ENCODE measurements at places on chromosomes 11 and 22.

DNA sequence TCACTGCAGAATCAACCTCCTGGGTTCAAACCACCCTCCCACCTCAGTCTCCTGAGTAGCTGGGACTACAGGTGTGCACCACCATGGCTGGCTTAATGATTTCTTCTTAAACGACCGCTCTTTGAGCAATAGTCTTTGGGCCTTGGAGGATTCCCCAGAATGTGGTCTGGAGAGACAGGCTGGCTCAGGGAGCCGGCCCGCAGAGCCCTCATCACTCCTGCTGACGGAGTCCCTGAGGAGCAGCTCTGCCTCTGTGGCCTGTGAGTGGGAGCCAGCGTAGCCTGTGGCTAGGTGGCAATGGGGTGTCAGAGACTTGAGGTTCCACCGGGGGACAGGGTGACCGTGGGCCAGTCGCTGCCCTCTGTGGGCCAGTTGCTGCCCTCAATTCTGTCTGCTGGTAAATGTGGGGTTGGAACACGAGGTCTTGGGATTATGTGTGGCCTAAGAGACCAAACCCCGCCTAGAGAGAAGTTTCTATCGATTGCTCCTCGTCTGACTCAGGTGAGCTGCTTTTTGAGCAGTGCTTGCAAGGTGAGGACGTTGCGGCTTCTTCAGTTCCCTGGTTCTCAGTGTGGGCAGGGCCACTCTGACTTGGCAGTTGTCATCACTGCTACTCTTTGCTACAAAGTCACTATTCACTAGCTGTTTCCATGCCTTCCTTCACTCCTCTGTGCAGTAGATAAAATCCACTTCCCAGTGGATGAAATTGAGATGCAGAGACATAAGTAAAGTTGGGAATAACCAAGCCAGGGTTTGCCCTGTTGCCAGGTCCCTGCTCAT lies 124.8 kb upstream of the NECTIN1 start:
- no peak for DNase-seq

DNA sequence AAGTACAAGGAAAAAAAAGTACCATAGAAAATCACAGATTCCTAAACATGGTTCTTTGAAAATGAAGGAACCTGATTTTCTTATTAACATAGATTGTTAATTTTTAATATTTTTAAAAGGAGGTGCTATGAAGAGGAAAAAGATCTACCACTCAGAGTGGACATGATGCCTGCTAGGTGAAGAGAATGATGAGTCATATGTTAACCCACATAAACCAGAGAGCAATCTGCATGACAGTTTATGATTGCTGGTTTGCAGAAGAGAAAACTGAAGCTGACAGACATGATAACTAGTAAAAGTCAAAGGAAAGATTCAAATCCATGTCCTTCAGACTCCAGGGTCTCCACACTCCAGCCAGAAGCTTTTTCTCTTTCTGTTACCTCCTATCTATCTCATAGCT lies 1231.7 kb downstream of the LRRC4C start:
- DNase-seq, result no peak

- no peak for DNase-seq
Measured at GRCh38 chr22:27299181-27300085, 502.1 kb downstream of the MN1 start.

GRCh38 chr22:23503736-23504440 lies 76.2 kb downstream of the IGLL1 start:
- DNase-seq, result no peak

DNA sequence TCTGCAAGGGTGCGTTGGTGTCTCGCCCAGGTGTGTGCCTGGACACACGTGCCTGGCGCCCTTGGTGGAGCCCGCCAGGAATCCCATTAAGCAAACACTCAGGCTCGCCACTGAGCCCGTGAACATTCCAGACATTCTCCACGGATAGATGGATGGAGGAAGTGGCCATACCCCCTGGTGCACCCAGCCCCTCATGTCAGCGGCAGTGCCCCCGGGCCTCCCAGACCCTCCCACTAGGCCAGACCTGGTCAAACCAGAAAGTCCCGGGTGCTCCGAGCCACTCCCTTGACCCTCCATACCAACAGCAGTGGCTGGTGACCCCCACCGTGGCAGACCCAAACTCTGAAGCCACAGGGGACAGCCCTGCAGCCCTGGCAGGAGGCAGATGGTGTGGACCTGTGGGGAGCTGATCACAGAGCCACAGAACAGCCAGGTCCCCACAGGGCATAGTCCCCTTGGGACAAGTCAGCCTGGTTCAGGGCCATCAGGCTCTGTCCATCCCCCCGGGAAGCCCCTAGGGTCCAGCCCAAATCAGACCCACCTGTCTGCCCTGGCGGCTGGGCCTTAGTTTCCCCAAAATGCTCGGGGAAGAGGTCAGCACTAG lies 1.9 kb downstream of the EPS8L2 start:
- no peak for DNase-seq

Measured in DMS 273 treated with DMSO at 0.1 percent for 48 hours (cell line).